ENCODE measurements at places on chromosomes 2 and 18.

- no peak for DNase-seq
Observed at GRCh38 chr2:143705108-143705707, 576.0 kb downstream of the ARHGAP15 start.

- no peak for DNase-seq
Observed at GRCh38 chr2:241049739-241050623, 51.6 kb downstream of the SNED1 start.

DNA sequence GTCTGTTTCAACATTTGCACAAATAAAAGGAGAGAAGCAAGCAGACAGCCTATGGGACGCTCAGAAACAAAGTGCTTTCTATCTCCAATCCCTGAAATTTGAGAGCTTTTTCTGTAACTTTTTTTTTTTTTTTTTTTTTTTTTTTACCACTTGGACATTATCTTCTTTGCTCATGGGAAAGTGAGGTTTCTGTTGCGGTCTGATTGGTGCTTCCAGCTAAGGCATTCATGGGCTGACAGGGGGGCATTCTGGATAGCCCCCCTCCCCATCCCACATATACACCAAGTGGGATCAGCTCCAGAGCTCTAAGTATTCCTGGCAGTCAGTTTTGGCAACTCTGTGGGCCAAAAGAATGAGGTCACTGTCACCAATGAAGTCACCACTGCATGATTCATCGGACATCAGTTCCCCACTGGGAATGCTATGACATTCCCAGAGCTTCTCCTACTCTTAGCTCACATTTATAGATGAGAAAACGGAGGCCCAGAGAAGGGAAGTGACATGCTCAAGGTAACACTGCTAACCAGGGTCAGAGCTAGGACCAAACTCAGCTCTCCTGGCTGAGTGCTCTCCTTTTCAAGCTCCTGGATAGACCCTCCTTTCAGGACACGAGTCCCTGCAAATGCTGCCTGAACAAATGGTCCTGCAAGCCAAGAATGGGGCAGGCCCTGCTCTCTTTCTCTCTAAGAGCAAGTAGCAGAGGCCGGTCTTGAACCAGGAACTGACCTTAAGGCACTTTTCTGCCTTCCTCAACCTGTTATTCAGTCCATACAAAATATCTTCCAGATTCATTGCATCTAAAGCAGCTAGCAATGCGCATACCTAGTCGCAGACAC is 61.3 kb downstream of the TMEM247 start:
- DNase-seq, result no peak

- no peak for DNase-seq
Observed at GRCh38 chr18:58315739-58316215, 271.8 kb downstream of the NEDD4L start.

DNA sequence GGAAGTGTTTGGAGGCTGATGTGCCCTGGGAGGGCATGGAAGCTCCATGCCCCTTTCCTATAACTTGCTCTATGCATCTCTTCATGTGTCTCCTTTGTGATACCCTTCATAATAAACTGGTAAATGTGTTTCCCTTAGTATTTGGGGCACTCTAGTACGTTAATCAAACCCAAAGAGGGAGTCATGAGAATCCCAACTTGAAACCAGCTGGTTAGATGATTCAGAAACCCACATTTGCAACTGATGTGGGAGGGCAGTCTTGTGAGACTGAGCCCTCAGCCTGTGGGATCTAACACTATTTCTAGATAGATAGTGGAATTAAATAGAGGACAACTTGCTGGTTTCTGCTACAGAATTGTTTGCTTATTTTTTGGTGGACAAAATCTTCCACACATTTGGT is 20.3 kb downstream of the ANKRD30B start:
- DNase-seq, result no peak

DNA sequence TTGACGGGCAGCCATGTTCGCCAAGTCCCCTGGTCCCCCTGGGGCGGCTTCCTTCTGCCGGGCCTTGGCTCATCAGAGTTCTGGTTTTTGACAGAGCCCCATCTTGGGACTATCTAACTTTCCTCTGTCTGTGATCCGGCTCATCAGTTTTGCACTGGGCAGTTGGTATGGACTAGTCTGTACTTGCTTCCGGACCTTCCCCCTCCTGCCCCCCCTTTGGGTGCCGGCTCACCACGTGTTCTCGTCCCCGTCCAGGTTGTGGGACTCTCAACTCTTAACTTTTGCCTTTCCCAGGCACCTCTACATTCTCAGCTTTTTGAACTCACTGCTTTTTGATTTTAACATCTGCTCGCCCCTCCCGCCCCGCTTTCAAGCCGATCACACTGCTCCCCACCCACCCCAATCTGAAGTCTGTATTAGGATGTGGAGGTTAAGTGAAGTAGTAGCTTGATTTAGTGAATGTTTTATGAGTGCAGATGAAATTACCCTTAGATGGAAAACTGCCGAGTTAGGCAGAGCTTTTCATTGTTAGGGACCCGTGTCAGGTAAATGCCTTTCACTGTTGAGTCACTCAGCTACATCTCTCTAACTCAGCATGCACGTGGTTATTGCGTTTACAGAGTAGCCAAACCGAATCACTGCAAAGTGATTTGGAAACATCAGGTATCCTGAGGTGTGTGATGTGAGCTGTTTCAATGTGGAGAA is 874 bp downstream of the WDR43 start:
- DNase-seq, result no peak

DNA sequence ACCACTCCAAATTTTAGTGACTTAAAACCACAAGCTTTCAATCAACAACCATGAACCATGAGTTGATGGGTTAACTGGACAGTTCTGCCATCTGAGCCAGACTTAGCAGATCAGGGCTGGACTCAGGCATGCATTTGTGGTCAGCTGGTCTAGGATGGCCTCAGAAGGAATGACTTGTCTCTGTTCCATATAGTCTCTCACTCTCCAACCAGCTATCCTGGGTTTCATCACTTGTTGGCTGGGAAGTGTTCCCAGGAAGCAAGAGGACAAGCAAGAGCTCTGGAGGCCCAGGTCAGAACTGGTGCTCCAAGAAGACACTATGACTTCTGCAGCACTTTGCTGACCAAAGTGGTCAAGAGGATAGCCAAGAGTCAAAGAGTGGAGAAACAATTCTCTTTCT is 17.5 kb upstream of the MAP3K20 start:
- no peak for DNase-seq

DNA sequence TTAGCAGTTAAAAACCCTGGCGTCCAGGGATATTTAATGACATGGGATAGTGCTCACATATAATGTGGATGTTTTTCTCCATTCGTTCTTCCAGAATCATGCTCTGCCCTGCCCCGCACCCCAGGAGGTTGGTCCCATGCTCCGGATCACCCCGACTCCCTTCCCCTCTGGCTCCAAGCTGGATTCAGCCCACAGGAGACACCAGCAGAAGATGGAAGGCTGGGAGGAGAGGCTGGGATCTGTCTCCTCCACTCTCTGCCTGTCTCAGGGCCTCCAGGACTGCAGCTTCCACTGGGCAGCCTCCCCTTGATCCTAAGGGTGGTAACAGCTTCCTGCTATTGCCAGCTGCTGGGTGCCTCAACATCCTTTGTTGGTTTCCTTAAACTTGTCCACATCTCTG is 24.5 kb downstream of the TMEM177 start:
- no peak for DNase-seq

DNA sequence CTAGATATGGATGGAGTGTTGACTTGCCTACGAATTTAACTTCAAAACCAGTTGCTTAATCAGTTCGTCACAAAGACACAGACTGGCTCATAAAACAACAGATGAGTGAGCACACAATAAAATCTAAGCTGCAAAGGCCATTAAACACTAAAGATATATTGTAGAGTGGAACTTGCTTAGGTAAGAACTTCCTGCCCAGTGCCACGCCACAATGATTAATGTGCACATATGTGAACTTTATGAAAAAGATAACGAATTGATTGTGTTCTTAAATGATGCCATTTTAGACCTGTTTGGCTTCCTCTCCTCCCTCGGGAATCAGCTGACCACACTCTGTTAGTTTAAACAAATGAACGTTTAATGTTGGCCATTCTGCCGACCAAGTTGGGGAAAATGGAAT is 2031.3 kb upstream of the CELF4 start:
- DNase-seq, result no peak

- no peak for DNase-seq
Observed at GRCh38 chr2:62344472-62344871, 148.6 kb downstream of the B3GNT2 start.

- DNase-seq, result no peak
Observed at GRCh38 chr2:68368654-68369336, 3.7 kb downstream of the PLEK start.

- no peak for DNase-seq
Observed at GRCh38 chr2:83862600-83862999, 596.5 kb downstream of the SUCLG1 start.

DNA sequence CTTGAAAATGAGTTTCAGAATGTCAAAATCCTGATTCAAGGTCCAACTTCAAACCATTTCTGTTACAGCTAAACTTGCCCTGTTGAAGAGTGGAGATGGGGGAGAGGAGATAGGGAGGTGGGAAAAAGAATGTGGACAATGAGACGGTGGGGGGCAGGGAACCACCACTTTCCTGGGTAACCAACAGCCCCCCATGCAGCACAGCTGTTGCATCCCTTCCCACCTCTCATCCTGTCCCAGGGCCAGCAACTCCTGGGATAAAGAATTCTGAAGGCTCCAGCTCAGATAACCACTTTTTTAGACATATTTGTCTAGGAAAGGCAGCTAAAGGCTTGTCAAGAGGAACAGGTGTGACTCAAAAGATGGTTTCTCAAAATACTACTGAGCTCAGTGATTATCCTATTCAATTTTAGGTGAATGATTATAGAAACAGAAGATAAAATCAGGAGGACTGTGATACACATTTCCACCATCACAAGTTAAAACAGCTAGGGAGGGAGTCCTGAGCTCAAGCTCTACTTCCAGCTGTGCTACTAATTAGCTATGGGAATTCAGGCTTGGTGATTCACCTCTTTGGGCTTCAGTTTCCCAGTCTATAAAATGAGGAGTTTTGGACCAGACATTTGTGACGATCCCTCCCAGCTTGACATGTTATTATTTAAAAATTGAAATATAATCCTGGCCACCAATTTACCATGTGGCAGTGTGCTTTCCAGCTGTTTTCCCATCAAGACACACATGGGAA is 36.3 kb downstream of the HDHD2 start:
- no peak for DNase-seq

DNA sequence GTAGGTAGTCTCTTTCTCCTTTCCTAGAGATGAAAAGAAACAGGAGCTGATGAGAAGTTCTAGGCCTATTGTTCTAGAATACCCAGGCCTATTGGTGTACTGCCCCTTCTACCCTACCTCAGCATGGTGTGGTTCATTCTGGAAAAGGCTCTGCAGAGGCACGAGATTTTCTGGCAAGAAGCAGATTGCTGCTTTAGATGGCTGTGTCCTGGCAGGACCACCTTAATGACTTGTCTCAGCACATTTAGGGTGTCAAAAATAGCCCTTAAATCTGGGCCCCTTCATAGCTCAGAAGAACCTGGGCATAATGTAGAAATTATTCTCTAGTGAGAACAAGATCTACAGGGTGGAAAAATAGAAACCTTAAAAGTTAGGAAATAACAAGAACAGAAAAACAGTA is 87.9 kb downstream of the BCL2L11 start:
- no peak for DNase-seq

GRCh38 chr18:33670029-33670428 is 92.0 kb downstream of the ASXL3 start:
- DNase-seq, result no peak

- DNase-seq, result no peak
Observed at GRCh38 chr2:202589582-202589949, 45.2 kb upstream of the FAM117B start.

- no peak for DNase-seq
Observed at GRCh38 chr2:101478181-101479001, 3.5 kb upstream of the RFX8 start.

DNA sequence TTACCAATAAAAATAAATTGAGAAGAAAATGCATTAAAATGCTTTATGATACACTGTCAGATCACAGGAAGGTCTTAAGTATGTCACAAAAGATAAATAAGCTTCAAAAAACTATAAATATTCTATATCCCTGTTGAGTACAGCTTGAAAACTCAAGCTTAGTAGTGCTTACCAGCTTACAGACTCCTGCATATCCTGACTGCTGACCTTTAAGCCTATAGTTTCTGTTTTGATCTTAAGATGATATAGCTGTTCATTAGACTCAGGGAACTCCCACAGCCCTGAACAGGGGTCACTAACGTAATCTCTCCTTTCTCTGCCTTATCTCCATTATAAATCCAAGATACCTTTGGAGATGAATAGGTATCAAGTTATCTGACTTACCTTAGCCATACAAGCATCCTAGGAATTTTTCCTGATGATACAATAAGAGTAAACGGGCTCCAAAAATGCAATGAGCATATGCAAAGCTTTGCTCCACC is 93.7 kb upstream of the RBBP8 start:
- no peak for DNase-seq

- no peak for DNase-seq
Observed at GRCh38 chr2:229901819-229902218, 20.0 kb downstream of the TRIP12 start.

- DNase-seq, result peak; percentile 69
Observed at GRCh38 chr18:59996370-59996966, 96.7 kb downstream of the PMAIP1 start.

DNA sequence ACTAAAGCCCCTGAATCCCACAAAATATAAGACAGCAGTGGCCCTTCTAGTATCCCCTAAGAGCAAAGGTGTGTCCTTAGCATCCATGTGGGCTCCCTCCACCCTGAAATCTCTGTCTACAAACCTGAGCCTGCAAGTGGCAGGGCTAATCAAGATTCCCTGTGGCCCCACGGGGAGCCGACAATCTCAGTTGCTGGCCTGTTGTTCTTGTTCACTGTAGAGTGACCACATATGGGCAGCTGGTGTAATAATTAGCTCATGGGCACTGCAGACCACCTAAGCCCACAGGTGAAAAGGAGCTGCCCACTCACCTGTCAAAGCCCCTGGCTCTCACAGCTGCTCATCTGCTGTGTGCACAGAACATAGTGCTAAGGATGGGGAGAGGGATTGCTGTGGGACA is 102.3 kb downstream of the MRO start:
- DNase-seq, result no peak

- DNase-seq, result no peak
Observed at GRCh38 chr2:80026040-80026729, 278.4 kb downstream of the LRRTM1 start.

DNA sequence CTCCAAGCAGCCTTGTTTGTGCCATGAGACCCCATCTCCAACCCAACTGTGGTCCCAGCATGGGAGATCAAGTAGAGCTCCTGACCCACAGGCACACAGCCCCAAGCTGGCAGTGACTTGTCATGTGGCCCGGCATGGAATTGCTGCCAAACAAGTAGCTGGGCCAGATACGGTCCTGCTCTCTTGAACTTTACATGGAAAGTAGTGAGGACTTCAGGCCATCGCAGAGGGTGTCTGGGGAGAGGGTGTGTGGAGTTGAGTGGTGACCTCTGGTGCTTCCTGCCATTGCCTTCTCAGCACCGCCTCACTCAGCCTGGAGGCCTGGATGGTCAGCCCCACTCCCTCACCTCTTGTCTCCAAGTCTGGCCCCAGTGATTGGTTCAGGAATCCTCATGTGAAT is 10.9 kb upstream of the SLC4A3 start:
- no peak for DNase-seq

All from NCI-H1105 (cell line).